ENCODE measurements at places on chromosomes 6 and 20. TPM values are rescaled to one million over a fixed set of nuclear protein-coding genes. Genes with fewer than 3 reads are reported as not detected.

The SMOC2 gene
- 140 TPM for total RNA-seq

The ZFP64 gene
- 16.4 TPM for total RNA-seq

DNA sequence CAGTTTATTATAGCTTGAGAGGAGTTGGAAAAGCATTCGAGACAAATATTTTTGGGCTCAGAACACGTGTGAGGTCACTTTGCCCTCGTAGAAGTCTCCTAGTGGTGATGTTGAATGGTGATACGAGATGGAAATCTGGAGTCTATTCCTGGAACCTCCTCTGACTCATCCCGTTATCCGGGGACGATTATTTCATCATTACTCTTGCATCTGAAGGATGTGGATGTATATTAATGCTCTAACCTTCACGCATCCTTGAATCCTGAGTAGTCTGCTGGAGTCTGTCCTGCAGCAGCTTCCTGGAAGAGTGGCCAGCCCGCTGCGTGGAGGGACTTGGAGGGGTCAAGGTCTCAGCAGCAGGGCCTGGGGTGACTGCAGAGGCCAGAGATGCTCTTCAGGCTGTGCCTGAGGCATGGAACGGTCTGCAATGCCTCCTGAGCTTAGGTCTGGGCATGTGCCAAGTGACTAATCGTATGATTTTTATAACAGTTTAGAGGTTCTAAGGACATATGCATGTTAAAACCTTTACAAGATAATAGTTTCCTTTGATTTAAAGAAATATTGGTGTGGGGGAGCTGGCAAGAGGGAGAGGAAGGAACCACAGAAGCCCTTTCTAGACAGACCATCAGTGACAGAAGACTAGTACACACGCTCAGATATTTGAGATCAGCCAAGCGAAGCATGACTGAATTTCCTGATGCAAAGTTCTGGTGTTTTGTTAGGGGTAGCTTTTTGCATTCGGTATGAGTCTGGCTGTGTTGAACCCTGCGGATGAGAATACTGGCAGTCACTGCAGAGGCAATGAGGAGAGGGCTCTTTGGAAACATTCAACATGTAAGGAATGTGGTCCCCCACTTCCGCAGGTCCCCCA, 400.2 kb downstream of the QKI start:
- H3K4me1 ChIP-seq: no peaks in the 10 kb centered on the region
- H3K36me3 ChIP-seq: no peaks in the 10 kb centered on the region
- no peak overlapping the region for H3K27ac ChIP-seq
- no peak overlapping the region for H3K4me3 ChIP-seq

DNA sequence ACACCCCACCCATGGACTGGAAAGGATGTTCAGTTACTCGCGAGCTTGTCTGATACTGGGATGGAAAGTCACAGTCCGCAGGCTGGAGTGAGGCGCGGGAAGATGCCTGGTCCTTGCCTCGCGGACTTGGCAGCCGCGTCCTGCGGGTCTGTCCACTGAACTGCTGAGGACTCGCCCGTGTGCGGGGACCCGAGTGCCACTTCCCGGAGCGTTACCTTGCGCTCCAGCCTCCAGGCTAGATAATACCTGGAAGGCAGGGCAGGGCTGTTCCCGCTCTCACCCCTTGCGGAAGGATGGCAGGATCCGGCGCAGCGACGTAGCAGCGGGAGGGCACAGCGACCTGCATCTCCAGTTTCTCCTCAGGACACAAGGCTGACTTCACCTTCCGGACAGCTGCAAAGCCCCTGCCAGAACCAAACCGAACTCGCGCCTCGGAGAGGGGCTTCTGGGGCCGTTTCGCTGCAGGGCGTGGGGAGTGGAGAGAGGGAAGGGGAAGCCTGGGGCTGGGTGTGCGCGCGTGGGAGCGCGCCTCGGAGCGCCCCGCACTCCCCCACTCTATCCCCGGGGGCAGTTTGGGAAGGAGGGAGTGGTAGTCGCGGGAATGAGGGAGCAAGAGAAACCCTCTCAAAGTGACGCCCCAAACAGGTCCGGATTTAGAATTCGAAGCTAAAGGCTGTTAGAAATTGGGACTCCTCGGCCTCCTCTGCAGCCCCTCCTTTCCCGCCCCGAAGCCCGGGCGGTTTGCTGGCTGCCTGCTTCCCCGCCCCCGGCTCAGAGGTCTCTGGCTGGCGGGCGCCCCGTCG, at the start of gene KCNQ5:
Gene KCNQ5, plus strand, starts transcription at position 774 of the 803 bp plus-strand sequence.
- no peaks in the 10 kb centered on the region for H3K27me3 ChIP-seq
- no peaks in the 10 kb centered on the region for H3K36me3 ChIP-seq
- no peak within 1 kb of the TSS for H3K27ac ChIP-seq
- no peak for DNase-seq

DNA sequence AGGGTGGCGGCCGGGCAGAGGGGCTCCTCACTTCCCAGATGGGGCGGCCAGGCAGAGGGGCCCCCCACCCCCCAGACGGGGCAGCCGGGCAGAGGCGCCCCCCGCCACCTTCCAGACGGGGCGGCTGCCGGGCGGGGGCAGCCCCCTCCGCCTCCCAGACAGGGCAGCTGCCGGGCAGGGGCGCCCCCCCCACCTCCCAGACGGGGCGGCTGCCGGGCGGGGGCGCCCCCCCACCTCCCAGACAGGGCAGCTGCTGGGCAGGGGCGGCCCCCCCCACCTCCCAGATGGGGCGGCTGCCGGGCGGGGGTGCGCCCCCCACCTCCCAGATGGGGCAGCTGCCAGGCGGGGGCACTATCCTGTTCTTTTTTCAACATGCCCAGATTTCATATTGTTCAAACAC, 78.2 kb upstream of the DST start:
- no peaks in the 10 kb centered on the region for H3K4me1 ChIP-seq
- no peak overlapping the region for H3K4me3 ChIP-seq
- DNase-seq: no peak
- H3K27me3 ChIP-seq: no peaks in the 10 kb centered on the region

- no peaks in the 10 kb centered on the region for H3K36me3 ChIP-seq
- no peaks in the 10 kb centered on the region for H3K27me3 ChIP-seq
- H3K4me3 ChIP-seq: no peak overlapping the region
- H3K4me1 ChIP-seq: no peaks in the 10 kb centered on the region
Measured at GRCh38 chr6:8947900-8948299, 512.6 kb upstream of the SLC35B3 start.
